Fibroblast of mammary gland (primary cell): ENCODE measurements at places on chromosomes 12 and 14.

GRCh38 chr12:2583091-2583497, 211.7 kb upstream of the FKBP4 start:
- DNase-seq, result peak; percentile 44

DNA sequence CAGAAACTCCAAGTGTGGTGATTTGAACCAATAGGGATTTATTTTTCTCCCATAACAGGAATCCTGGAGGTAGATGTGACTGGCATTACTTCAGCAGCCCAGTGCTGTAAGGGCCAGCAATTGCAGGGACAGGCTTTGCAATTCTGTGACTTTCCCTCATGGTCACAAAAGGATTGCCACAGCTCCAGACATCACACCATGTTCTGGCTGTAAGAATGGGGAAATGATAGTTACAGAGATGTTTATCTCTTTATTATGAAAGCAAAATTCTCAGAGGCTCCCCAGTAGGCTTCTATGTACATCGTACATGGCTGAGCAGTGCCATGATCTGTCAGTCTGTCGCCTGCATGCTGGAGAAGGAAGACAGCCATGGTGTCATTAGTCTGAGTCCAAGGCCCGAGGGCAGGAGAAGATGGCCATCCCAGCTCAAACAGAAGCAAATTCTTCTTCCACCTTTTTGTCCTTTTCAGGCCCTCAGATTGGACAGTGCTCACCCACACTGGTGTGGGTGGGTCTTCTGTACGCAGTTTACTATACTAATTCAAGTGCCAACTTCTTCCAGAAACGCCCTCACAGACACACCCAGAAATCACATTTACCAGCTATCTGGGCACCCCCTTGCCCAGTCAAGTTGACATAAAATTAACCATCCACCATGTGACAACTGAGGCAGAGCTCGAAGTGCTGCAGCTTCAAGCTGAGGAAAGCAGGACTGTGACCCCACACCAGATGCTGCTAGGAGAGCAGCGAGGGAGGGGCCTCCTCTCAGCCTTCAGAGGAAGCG, 17.2 kb downstream of the ZBTB42 start:
- no peak for DNase-seq

GRCh38 chr12:6263931-6264330, 46.6 kb upstream of the PLEKHG6 start:
- no peak for DNase-seq

- no peak for DNase-seq
Measured at GRCh38 chr14:68977180-68977717, 1.9 kb downstream of the ACTN1 start.

DNA sequence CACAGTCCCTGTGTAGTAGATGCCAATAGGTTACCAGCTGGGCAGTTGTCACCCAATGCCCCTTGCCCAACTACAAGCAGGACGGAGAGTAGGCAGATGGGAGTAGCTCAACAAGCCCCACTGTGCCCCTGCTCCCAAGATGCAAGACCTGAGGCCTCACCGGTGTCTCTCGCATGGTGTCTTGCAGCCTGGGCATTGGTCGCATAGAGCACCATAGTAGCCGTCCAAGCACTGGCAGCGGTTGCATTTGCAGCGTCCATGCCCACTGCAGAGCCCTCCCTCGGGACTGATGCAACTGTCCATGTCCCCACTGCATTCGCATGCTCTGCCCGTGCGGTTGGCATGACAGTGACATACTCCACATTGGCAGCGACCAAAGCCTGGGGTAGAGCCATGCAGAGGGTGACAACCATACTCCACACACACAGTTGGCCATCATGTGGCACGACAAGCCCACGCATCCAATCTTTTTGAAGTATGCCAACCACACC, 11.9 kb upstream of the CSAD start:
- DNase-seq, result no peak

GRCh38 chr12:75969768-75970167, 61.8 kb downstream of the PHLDA1 start:
- DNase-seq, result no peak

DNA sequence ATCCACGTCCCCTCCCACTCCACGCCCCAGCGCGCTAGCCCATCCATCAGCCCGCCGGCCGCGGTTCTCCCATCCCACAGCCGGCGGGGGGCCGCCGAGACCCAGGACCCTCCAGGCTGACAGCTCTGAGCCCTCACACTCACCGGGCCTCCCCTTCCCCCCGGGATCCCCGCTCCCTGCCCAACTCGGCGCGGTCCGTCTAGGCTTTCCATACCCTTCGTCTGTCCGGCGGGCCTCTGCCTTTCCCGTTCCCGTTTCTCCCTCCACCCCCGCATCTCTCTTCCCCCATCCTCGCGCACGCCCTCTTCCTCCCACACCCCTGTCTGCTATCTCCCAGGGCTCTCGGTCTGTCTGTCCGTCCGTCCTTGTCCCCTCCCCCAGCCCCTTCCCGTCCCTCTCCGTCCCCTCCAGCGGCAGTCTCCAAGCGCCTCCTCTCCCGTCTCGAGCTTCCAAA, 726 bp downstream of the ZFHX2 start:
- DNase-seq, result no peak

- DNase-seq, result no peak
Measured at GRCh38 chr14:104265918-104266630, 127.7 kb downstream of the KIF26A start.

- no peak for DNase-seq
Measured at GRCh38 chr14:55350461-55350860, 61.2 kb downstream of the ATG14 start.

DNA sequence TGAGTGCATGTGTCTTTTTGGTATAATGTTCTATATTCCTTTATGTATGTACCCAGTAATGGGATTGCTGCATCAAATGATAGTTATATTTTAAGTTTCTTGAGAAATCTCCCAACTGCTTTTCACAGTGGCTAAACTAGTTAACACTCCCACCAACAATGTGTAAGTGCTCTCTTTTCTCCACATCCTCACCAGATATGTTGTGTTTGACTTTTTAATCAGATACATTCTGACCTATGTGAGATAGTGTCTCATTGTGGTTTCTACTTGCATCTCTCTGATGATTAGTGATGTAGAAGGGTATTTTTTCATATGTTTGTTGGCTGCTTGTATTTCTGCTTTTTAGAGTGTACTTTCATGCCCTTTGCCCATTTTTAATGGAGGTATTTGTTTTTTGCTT, 62.8 kb upstream of the ALG10B start:
- no peak for DNase-seq

- no peak for DNase-seq
Measured at GRCh38 chr14:36493761-36494160, 26.3 kb downstream of the NKX2-1 start.

DNA sequence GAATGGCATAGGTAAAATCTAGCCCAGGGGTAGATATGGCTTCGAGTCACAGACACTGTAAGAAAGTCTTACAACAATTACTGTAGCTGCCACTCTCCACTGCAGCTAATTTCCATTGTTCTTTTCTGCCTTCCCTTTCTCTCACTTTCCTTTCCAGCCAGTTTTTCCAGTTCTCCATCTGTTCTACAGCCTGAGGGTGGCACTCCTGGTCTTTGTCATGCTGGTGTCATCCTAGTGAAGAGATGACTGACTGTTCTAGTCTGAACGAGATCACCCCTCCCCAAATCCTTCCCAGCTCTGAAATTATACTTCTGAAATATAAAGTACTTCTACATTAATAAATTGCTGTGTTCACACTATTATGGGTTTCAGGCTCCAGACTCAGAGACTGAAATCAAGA, 74.2 kb upstream of the CSRP2 start:
- no peak for DNase-seq

DNA sequence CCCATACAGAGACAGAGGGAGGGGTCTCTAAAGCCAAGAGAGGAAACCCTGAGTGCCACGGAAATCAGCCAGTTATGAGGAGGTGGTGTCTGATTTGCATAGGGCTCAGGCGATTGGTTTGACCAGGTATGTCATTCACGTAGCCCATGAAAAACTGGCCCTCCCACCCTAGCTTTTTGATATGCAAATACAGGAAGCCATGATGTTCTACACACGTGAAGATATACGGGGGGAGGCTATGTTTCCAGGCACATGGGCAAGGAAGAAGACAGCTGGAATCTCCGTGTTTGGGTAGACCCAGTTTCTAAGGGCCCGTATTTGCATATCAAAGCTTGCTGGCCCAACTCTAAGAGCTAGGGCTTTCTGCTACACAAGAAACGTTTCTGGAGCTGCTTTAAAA, 717.8 kb upstream of the SEL1L start:
- no peak for DNase-seq

DNA sequence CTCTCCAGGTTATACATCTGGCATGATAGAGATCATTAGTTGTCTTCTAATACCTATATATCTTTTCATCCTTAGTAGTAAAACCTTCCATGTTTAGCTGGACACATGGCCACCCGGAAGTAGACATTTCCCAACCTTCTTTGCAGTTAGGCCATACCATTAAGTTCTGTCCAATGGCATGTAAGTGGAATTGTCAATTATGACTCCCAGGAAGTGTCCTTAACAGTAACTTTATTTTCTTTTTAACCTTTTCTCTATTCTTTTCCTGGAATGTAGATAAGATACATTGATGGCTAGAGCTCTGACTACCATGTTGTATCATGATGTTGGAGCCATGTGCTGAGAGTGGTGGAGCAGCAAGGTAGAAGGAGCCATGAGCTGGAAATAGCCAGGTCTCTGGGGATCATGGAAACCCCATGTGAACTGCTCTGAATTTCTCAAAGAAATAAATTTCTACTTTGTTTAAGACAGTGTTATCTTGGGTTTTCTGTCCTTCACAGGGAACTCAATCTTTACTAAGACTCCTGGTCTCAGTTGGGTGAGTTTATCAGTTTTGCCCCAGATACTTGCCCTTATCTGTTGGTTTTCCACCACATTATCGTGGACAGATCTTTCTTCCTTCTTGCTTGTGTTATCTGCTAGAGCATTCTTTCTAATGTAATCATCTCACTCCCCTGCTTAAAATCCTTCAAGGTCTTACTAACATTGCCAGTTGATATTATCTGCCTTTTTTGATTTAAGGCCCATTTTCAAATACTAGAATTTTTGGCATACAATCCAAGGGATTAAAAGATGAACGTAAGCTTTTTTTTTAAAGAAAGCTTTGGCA, 5.1 kb upstream of the LTA4H start:
- no peak for DNase-seq

GRCh38 chr12:9957834-9958233, 13.4 kb upstream of the CLEC12A start:
- DNase-seq, result no peak

DNA sequence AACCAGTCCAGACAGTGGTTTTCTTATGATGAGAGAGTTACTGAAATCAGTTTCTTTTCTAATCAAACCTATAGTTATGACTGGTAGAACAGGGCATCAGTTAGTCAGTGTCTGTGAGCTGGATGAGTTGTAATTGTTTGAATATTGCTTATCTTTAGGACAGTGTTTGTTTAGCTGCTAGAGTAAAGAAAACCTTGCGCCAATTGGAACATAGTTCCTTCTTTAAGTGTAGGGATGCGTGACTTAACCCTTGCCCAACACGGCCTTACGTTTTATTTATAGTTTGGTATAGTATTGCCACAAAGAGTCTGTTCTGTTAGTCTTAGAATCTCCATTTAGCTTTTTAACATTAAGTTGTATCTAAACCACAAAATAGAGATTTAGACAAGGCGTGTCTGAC, 572.6 kb downstream of the SLC16A7 start:
- no peak for DNase-seq

GRCh38 chr12:54959291-54960018, 25.1 kb downstream of the TESPA1 start:
- DNase-seq, result peak; percentile 5

DNA sequence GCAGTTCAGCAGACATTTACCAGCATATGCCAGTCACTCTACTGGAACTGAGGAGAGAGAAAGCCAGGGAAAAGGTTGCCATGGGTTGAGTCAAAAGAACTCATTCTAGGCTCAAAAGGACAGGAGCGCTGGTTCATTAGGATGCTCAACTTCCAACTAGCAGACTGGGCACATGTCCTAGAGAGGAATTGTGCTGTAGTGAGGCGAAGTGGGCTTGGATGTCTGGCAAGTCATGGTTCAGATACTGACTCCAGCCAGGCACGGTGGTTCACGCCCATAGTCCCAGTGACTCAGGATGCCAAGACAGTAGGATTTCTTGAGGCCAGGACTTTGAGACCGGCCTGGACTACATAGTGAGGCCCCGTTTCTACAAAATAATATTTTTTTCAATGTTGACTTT, 281.5 kb downstream of the CACNA1C start:
- DNase-seq, result no peak

- peak; percentile 70 for DNase-seq
Measured at GRCh38 chr14:37246427-37246829, 48.7 kb downstream of the MIPOL1 start.

DNA sequence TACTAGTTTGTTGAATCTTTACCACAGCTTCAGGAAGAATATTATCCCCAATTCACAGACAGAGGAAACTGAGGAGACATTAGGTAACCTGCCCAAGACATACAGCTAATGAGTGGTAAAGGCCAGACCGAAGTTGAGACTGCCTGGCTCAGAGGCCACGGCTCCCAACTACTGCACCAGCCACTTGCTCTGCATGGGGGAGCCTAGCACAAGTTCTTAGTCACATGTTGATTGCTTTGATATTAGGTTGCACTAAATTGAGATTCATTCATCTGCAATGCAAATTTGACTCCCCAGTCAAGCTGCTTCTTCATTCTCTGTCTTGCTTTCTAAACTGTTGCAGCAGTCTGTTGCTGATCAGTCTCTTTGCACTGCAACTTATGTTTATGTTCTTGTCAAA, 25.9 kb upstream of the POLR3B start:
- no peak for DNase-seq

GRCh38 chr12:130668286-130669204, 47.6 kb downstream of the RIMBP2 start:
- no peak for DNase-seq

GRCh38 chr12:111111681-111112080, 191.3 kb upstream of the MYL2 start:
- DNase-seq, result no peak

DNA sequence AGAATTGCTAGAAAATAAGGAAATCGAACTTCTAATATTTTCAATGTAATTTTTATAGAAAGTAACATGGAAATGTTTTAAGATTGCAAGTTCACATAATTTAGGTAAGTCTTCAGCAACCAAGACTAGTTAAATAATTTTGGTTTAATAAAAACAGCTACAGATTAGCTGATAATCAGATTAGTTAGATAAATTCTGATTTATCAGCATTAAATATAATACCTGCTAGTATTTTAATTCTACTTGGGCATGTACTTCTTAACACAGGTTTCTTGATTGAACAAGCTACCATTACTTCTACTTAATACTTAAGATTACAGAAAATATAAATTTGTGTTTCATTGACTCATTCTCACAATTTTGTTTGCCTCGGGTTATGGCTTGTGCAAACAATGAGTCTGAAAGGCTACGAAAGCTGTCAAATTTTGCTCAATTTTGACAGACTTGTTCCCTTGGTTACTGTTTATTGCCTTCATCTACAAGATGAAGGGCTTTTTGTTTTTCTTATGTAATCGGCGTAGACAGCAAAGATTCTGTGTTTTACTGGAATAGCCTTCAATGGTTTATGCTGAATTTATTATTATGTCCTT, 116.1 kb upstream of the NUDT4 start:
- no peak for DNase-seq

- DNase-seq, result no peak
Measured at GRCh38 chr12:121908702-121909101, 9.7 kb upstream of the CFAP251 start.
